ENCODE measurements at places on chromosomes 6 and 20.

DNA sequence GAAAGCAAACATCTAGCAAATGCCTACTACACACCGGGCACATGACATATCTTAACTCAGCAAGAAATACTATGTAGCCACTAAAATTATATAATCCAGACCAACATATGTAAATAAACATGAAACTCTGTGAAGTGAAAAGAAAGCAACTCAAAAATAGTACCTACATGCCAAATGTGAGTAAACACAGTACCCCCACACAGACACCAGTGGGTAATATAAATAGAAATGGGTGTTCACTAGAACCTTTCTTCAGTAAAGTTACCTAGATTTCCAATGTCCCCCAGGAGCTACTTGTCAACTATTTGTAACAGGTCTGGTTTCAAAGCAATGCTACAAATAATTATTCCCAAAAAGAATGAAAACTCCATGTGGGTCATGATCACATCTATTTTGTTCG lies 25.5 kb downstream of the TRERF1 start:
- no peak for DNase-seq

DNA sequence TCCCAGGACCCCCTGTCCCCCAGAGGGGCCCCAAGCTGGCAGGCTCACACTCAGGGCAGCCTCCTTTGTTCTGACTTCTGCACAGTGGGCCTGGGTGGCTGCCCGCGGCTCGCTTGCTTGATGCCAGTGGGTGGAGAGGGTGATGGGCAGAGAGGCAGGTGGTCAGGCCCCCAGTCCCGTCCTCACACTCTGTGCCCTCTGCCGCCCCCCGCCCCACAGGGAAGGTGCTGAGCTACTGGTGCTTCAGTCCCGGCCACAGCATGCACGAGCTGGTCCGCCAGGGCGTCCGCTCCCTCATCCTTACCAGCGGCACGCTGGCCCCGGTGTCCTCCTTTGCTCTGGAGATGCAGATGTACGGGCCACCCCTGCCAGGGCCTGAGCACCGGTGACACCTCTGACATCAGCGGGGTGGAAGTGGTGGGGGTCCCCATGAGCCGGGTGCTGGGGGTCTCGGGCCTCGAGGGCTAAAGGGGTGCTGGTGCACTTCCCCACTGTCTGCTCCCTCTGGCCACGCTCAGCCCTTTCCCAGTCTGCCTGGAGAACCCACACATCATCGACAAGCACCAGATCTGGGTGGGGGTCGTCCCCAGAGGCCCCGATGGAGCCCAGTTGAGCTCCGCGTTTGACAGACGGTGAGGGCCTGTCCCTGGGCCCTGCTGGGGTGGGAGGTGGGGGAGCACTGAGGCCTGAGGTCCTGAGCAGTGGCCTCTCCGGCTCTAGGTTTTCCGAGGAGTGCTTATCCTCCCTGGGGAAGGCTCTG lies 8.9 kb upstream of the TNFRSF6B start:
- no peak for DNase-seq

- DNase-seq: no peak
These were observed 75.2 kb upstream of the CITED2 start for GRCh38 chr6:139449611-139450000.

DNA sequence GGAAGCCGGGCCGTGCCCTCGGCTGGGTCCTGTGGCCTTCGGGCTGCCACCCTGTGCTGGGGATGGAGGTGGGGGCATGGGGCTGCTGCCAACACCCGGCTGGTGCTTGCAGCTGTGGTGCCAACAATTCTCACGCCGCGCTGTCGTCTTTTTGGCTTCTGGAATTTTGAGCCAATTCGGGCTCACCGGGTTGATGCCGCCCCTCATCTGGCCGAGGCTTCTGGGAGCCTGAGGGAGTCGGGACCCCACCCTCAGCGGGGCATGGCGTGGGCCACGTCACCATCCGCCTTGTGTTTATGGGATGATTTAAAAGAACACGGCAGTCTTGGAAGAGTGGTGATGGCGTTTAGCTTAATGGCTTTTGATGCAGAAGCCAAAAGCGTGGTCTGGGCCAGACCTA lies 8.7 kb upstream of the NPBWR2 start:
- no peak for DNase-seq

GRCh38 chr6:122736616-122737015 lies 42.9 kb upstream of the FABP7 start:
- DNase-seq: no peak

DNA sequence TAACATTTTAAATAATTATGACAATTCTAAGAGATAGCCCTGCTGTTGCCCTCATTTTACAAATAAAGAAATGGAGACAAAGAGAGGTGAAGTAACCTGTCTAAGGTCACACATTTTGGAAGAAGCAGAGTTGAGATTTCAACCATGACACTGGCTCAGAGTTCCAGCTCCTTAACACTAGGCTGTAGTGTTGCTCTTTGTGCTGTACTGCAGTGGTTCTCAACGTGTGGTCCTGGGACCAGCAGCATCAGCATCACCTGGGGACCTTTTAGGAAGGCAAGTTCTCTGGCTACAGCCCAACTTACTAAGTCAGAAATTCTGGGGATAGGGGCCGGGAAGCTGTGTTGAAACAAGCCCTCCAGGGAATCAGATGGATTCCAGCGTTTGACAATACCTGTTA lies 62.4 kb upstream of the FERMT1 start:
- DNase-seq: no peak

DNA sequence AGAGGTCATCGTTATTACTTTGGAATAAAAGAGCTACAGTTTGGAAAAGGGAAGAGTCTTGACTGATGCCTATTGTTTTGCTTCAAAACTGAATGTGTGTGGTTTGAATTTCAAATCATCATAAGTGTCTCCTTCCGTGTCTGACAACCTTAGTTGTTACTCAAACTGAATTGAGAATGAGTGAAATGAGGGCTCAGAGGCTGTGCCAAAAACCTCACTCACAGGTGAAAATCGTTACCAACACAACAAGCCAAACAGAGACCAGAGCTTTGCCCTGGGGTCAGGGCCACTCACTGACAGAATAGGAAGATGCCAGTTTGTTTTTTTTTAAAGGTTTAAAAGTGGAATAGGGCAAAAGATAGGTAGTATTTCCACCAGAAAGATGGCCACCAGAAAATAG lies 15.2 kb upstream of the SIRT5 start:
- no peak for DNase-seq

- no peak for DNase-seq
These were observed 72.6 kb downstream of the TFAP2B start for GRCh38 chr6:50891290-50891689.
